ENCODE measurements at places on chromosomes 5 and 9.

DNA sequence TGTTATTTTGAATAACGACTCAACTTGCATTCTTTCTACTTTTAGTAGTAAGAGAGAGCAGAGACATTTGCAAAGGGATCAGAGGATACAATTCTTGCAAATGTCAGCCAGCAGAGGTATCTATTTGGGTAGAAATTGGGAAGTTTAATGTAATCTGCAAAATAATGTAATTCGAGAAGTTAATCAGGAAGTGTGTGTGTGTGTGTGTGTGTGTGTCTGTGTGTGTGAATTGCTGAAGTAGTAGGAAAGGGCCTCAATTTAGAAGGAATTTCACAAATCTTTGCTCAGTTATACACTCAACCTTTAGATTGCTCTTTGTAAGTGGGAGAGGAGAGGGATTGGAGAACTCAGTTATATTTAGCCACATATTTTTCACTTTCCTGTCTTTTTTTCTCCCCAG lies 11.0 kb upstream of the IFNA1 start:
- no peak for DNase-seq

DNA sequence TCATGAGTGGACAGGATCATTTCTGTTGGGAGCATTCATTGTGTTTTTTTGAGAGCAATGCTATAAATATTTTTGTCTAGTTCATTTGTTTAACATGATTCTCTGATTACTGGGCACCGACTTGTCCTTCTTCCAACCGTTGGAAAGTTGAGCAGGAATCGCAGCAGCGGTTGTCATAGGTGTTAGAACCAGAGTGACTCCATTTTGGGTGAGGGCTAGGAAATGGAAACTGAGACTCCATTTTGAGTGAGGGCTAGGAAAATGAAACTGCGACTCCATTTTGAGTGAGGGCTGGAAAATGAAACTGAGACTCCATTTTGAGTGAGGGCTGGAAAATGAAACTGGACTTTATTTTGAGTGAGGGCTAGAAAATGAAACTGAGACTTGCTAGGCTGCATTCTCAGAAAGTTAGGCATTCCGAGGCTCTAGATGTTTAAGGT lies 100.6 kb downstream of the ICE1 start:
- no peak for DNase-seq

DNA sequence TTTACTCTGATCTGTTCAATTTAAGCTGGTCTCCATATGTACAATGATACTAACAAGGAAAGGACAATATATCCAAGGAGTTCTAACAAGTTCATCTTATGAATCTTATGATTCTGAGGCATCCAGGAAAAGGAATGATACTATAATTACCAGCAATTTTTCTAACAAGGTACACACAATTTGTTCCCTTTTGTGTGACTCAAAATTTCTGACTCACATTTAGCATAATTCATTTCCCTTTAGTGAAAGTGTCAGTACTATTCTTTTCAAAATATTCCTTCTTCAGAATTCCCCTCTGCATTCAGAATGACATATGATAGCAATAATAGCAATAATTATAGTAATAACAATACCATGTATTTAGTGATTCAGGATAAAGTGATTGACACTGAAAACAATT lies 594.8 kb downstream of the DMRTA1 start:
- DNase-seq, result no peak

GRCh38 chr5:25119650-25120049 lies 474.9 kb upstream of the CDH10 start:
- no peak for DNase-seq

Measured in hippocampal formation (tissue), 2 donors.